ENCODE measurements at places on chromosomes 4 and X. TPM values are rescaled to one million over a fixed set of nuclear protein-coding genes. Genes with fewer than 3 reads are reported as not detected.

HAUS7 gene
- 28.5 TPM for total RNA-seq

HS6ST2 gene
- total RNA-seq: not detected

DNA sequence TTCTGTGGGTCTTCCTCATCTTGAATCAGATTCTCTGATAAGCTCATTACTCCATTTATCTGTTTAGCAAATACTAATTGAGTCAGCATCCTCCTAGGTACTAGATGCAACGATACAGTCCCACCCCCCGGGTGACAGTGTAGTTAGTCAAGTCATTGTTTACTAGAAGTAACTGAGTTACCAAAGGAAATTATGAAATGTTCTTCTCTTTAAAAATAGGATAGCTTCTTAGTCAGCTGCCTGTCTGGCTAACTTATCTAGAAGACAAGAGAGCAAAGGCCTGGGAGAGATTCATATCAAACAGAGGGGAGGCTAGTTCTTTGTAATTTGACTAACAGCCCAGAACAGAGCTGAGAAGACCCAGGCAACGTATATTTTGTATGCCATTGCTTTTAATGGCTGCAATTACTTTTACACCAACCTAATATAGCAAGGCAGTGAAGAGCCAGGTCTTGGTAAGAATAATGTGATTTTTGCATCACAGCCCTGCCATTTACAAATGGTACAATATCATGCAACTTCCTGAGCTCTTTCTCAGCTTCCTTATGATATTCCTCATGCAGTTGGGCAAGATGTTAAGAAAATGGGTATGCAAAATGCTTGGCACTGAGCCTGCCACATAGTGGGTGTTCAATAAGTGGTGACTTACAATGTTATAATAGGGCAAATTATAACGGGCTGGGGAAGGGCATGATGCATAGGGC, 149.9 kb downstream of the CHIC2 start:
- no peak for DNase-seq

ZMAT1 gene
- 38.4 TPM for total RNA-seq

DNA sequence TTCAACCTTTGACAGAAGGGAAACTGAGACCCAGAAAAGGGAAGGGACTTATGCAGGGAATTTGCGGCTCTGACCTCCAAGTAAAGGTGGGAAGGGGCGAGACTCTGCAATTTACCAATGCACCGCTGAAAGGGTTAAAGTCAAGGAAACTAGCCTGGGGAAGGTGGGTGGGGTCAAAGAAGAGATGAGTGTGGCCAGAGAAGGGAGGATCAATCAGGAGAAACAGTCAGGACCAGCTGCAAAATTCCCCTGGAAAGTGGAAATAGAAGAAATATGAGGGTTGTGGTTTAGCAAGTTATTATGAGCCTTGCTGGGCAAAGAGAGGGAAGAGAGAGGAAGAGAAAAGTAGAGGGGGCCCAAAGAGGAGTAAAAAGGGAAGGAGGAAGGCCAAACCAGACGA, 30.5 kb downstream of the STARD8 start:
- DNase-seq: no peak

GRCh38 chr4:34619531-34620162, 1624.7 kb downstream of the ARAP2 start:
- DNase-seq: no peak

- no peak for DNase-seq
Observed at GRCh38 chr4:1627417-1628313, 56.4 kb downstream of the FAM53A start.

- no peak for DNase-seq
Observed at GRCh38 chrX:31272472-31272775, 200.6 kb upstream of the FTHL17 start.

RHOH gene
- 209 TPM for total RNA-seq

Measured in B cell (primary cell).